ENCODE measurements at places on chromosomes 2 and 18.

GRCh38 chr2:115285416-115285815 lies 843.0 kb downstream of the DPP10 start:
- DNase-seq: no peak

DNA sequence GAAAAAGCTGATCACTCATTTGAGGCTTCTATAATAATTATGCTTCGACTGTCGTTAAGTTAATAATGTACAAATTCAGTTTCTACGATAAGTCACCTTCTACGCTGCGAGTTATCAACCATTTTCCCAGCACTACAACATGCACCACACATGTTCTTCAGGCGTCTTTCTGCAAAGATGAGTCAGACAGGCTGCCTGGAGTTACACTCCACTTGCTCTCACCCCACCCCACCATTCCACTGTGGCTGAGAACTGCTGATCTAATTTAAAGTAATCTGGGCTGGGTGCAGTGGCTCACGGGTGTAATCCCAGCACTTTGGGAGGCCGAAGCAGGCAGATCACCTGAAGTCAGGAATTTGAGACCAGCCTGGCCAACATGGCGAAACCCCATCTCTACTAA lies 218.6 kb downstream of the DYM start:
- no peak for DNase-seq

GRCh38 chr2:85596026-85596333 lies 435 bp downstream of the RNF181 start:
- no peak for DNase-seq

DNA sequence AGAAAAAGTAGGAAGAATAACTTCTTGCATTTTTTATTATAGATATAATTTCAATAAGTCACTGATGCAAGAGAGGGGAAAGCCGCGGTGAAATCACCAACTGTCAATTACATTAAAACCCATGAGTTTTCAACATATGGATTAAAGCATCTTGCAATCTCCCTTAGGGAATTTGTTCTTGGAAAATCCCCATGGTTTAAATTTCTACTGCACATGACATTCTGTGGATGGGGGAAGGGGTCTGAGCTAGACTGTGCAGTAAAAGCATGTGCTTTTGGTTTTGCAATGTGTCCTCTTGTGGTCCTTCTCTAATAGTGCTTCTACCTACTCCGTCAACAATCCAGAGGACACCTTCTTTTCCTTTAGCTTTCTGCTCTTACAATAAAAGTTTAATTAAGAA lies 894.0 kb downstream of the DCDC2C start:
- no peak for DNase-seq

DNA sequence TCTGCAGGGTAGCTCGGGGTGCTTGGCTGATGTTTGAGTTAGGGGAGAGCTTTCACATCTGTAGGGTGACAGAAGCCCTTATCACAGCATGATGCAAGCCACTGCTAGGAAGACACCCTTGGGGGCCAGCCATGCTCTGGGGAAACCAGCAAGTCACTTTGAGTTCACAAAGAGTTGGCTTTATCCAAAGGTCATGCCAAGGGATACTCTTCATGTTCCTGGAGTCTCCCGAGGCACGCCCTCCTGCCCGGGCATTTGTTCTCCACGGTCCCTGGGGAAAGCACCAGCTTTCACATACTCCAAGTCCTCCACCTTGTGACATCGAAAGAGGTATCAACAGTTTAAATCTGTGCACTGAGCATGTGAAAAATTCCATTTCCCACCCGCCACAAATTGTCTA lies 227.7 kb downstream of the VAPA start:
- DNase-seq: no peak

Data from amniotic stem cell (primary cell).